ENCODE measurements at places on chromosomes 12 and 14. TPM values are rescaled to one million over a fixed set of nuclear protein-coding genes. Genes with fewer than 3 reads are reported as not detected.

UNC79 gene
- 0.38 TPM for polyA plus RNA-seq

PLEK2 gene
- 0.89 TPM for polyA plus RNA-seq

STAT6 gene
- 32.2 TPM for polyA plus RNA-seq

KHNYN gene
- polyA plus RNA-seq, result 38.1 TPM

FGD4 gene
- polyA plus RNA-seq, result 22.4 TPM

PLA2G1B gene
- polyA plus RNA-seq, result not detected

CPNE6 gene
- not detected for polyA plus RNA-seq

TUBA1C gene
- polyA plus RNA-seq, result 52.3 TPM

GALNT8 gene
- 3.7 TPM for polyA plus RNA-seq

ZDHHC22 gene
- 0.87 TPM for polyA plus RNA-seq

TXNDC16 gene
- 5.0 TPM for polyA plus RNA-seq

PDZRN4 gene
- 2.6 TPM for polyA plus RNA-seq

MYBPC1 gene
- 3,952 TPM for polyA plus RNA-seq

NCOR2 gene
- polyA plus RNA-seq, result 105 TPM

HOXC12 gene
- polyA plus RNA-seq, result not detected

TCL1B gene
- 0.11 TPM for polyA plus RNA-seq

RNASE2 gene
- 0.66 TPM for polyA plus RNA-seq

NTS gene
- polyA plus RNA-seq, result 0.68 TPM

ITGB7 gene
- 1.2 TPM for polyA plus RNA-seq

LYZ gene
- polyA plus RNA-seq, result 27.3 TPM

LEMD3 gene
- polyA plus RNA-seq, result 20.0 TPM

AQP6 gene
- polyA plus RNA-seq, result 0.14 TPM

TAS2R46 gene
- polyA plus RNA-seq, result 0.35 TPM

SDSL gene
- 1.3 TPM for polyA plus RNA-seq

Measured in forelimb muscle (tissue), 1 donor.